ENCODE measurements at places on chromosomes 12 and 14.
A peak's percentile ranks its signal among the peaks of the same experiment; 100 is the strongest.

GRCh38 chr12:11621797-11622423 is 27.6 kb upstream of the ETV6 start:
- no peak for DNase-seq

GRCh38 chr12:81257947-81258551 is 180.2 kb downstream of the ACSS3 start:
- no peak for DNase-seq

DNA sequence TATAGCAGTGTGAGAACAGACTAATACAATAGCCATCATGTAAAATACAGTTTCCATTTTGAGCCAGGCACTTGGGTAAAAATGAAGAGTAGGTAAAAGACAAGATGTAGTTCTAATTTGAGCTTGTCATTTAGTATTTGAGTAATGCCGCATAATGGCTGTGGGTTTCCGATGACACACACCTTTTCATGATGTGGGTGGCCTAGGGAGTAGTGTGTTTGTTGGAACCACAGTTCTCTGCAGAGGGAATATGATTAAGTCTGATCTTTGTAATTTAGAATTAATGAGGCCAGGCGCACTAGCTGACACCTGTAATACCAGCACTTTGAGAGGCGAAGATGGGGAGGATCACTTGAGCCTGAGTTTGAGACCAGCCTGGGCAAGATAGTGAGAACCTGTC is 61.8 kb downstream of the RCOR1 start:
- DNase-seq: no peak

GRCh38 chr12:30796313-30796780 is 41.6 kb upstream of the CAPRIN2 start:
- DNase-seq: no peak

GRCh38 chr14:96051642-96052540 is 12.7 kb downstream of the C14orf132 start:
- DNase-seq: peak; percentile 69

DNA sequence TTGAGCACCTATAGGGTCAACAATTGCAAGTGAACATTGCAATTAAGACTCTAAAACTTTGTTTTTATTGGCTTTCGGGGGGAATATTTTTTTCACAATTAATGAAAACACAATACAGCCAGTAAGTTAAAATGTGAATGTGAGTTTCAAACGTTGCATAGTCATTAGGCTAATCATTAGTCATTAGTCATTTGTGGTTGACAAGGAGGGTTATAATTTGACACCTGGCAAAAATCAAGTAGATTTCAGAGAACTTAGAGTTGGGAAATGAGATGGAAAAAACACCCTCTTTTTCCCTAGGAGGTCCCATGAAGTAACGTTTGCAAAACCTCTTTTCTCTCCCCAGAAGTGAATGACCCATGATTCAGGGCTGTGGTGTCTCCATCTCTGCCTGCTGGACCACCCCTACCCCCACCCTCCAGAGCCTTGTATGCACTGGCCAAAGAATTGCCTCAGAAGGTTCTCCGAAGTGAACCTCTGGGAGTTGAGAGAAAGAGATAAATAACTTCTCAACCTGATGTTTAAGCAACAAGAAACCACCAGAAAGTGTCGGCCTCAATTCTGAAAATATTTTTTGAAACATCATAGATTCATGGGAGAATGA is 196.3 kb downstream of the PAX9 start:
- DNase-seq: no peak

- DNase-seq: no peak
These were observed 29.8 kb downstream of the GPATCH2L start for GRCh38 chr14:76181546-76181945.

- DNase-seq: no peak
These were observed 711 bp downstream of the SBNO1 start for GRCh38 chr12:123363740-123364531.

GRCh38 chr14:71726580-71727021 is 205.6 kb upstream of the RGS6 start:
- DNase-seq: no peak

DNA sequence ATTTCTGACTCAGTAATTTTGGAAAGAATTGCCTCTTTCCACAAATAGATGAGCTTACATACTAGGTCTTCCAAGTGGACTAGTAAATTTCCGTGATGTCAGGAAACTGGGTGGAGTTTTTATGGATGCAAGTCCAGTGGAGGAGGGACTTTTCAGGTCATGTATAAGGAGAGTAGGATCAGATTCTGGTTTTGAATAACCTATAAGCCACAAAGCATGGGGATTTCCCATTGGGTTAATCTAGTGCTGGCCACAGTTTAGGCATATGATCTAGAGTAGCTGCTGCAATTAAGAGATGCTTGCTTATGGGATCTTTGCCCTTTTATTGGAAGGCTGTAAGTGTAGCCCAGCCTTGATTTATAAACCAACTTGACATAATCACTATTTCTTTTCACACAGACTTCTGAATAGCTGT is 33.8 kb downstream of the STK38L start:
- DNase-seq: no peak

DNA sequence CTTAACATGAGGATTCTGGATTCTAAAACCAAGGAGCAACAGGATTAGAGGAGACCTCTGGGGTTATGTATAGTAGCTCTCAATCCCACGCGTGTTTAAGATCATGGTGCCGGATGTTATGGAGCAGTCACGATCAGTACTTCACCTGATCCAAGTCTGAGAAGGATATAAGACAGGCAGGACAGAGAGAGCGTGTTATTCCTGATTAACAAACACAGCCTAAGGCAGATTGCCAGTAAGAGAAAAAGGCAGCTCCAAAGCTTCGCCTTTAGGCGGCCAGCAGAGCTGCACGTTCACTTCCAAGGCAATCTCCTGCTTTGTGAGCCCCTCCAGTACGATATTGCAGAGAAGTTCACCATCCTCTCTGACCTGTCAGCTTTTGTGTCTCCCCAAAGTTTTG is 5.5 kb downstream of the SETD3 start:
- DNase-seq: no peak

DNA sequence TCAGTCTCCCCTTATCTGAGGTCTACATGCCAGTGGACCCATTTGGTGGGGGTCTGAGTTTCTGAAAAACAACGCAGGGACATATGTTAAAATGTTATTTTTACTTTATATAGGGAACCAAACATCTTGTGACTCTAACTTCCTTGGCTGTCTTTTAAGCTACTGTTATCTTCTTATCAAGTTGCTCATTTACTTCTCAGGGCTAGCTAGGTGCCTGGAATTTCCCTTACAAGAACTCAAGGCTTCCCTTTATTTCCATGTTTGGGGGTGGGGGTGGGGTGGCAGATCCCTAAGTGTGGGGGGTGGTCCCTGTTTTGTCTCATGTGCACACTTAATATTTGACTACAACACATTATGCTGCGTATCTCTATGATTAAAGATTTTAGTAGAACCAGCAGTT is 31.6 kb downstream of the PPP1R36 start:
- no peak for DNase-seq

- DNase-seq: no peak
These were observed 21.9 kb downstream of the YBX3 start for GRCh38 chr12:10701131-10701681.

GRCh38 chr14:51182131-51182565 is 57.9 kb upstream of the TMX1 start:
- no peak for DNase-seq

- DNase-seq: no peak
These were observed 8.6 kb upstream of the NXPH4 start for GRCh38 chr12:57207731-57208630.

DNA sequence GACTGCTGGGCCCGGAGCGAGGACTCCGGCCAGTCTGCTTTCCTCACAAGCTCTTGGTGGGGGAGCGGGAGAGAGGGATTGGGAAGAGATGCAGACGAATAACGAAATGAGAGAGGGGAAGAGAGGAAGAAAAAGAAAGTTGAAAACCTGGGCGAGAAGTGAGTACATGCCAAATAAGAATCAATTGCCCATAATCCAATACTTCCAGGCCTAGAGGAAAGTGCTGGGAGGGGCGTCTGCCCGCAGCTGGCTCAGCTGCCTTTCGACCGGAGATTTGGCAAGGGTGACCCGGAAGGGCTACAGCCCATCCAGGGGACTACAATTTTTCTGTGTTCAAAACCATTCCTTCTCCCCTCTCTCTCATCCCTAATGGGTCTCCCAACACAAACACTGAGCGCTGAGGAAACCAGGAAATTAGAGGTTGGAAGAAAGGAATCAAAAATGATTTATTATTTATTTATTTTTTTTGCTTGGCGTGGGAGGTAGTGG is 4.9 kb downstream of the NKX2-1 start:
- DNase-seq: no peak

- no peak for DNase-seq
These were observed 12.1 kb downstream of the ADCK1 start for GRCh38 chr14:77812028-77812427.

DNA sequence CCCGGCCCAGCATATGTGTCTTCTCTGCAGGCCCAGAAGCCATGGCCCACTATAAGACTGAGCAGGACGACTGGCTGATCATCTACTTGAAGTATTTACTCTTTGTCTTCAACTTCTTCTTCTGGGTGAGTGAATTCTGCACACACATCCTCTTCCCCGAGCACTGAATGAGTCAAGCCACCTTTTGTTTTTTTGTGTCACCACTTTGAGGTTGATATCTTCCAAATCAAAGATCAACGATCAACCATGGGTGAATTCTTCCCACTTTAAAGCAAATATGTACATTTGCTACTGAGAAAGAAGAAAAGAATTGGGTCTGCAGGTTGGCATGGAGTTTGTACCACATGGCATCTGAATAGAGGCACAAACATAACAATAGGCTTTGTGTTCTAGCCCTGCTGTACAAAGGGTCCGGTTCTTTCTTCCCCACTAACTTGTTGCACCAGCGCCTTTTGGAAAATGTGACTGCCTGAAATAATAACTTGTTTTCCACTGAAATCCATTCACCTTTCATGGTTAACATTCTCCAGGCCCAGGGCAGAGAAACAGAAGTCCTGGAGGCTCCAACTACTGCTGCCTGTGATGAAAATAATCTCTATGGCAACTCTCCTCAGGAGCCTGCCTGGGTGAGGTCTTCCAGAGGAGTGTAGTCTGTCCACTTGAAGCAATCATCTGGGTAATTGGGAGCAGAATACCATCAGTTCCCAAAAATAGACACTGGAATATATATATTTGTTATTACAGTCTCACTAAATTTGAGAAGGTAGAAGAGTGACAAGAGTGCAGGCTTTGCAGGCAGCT is 27.6 kb downstream of the TSPAN11 start:
- DNase-seq: no peak

- DNase-seq: no peak
These were observed 114.8 kb downstream of the PLXNC1 start for GRCh38 chr12:94263011-94263811.

DNA sequence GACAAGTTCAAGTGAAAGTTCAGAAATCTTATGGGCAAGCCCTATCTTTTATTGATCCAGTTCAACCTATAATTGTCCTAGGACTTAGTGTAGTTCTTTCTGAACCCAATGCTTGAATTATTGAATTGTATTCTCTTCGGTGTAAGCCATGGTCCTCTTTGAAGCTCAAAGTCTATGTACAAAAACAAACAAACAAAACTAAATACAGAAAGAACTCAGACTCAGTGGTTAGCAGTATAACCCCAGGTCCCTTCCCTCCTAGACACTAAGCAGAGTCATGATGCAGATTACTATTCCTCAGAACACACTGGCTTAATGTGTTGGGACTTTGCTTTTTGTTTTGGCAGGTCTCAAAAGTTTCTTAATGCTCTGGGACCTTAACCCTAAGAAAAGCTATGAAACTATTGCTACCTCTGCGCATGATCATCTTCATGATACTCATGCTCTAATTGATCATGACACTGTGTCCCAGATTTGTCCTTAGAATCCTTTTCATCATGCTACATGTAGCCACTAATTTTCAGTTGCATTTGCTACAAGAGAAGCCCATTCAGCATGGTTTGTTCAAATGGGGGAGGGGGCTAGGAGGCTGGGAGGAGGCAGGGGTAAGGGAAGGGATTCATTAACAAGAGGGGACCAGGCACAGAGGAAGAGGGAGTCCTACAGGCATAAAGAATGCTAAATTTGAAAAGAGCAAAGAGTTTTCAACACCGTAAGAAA is 35.1 kb upstream of the NAA30 start:
- DNase-seq: no peak

DNA sequence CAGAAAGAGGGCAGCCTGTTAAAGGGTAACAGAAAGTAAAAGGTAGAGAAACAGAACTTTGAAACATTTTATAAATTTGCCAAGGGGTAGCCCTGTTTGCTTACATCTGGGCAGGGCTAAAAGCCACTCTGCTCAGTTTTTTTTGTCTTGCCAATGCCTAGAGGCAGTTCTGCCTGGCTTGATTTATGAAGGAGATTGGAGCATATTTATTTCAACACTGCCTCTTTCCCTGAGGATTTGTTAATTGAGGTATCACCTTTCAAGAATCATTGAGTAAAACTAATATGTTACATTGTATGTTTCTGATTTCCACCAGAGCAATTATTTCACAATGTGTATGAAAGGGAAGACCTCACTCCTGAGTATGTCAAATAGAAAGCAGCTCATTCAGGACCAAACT is 160.8 kb downstream of the GXYLT1 start:
- no peak for DNase-seq

GRCh38 chr12:41794336-41794735 is 350.3 kb downstream of the GXYLT1 start:
- DNase-seq: no peak

GRCh38 chr14:33534632-33535031 is 416.2 kb downstream of the EGLN3 start:
- no peak for DNase-seq

- DNase-seq: no peak
These were observed 21.8 kb upstream of the GXYLT1 start for GRCh38 chr12:42166501-42166900.

DNA sequence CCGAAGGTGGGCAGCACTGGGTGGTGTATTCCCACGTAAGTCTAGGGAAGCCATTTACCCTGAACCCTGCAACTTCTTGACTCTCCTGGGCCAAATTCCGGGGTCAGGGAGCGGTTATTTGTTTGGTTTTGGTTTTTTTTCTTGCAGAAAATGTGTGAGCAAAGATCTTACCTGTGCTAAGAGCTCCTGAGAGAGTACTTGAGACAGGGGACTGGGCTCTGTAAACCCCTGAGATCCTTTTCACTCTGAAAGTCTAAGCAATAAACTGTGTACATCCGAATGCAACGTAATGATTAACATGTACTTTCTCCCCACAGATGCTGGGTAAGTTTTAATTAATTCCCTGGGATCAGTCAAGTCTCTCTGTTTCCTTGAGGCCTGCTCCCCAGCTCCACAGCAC is 21.5 kb downstream of the OR10P1 start:
- DNase-seq: no peak

GRCh38 chr14:32588448-32589320 is 259.6 kb downstream of the AKAP6 start:
- no peak for DNase-seq

DNA sequence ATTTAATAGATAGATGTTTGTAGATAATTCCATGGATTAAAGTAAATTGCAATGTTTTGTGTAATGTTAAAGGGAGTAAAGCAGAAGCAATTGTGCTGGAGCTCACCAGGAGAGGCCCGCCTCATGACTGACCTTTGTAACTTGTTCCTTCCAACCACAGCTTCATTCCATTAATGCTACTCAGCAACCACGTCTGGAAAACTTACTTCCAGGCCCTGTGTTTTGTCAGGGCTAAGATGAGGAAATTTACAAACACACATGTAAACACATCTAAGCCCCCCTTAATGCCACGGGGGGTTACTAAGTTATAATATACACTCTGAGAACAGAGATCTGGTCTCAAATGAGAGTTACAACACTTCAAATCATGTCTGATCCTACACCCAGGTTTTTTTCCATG is 12.4 kb downstream of the LUM start:
- DNase-seq: no peak
